Caudate nucleus (tissue), 63 donors: ENCODE measurements at places on chromosomes 6 and 20.

GRCh38 chr20:52448513-52449232 lies 257.1 kb upstream of the ZFP64 start:
- no peak for DNase-seq

DNA sequence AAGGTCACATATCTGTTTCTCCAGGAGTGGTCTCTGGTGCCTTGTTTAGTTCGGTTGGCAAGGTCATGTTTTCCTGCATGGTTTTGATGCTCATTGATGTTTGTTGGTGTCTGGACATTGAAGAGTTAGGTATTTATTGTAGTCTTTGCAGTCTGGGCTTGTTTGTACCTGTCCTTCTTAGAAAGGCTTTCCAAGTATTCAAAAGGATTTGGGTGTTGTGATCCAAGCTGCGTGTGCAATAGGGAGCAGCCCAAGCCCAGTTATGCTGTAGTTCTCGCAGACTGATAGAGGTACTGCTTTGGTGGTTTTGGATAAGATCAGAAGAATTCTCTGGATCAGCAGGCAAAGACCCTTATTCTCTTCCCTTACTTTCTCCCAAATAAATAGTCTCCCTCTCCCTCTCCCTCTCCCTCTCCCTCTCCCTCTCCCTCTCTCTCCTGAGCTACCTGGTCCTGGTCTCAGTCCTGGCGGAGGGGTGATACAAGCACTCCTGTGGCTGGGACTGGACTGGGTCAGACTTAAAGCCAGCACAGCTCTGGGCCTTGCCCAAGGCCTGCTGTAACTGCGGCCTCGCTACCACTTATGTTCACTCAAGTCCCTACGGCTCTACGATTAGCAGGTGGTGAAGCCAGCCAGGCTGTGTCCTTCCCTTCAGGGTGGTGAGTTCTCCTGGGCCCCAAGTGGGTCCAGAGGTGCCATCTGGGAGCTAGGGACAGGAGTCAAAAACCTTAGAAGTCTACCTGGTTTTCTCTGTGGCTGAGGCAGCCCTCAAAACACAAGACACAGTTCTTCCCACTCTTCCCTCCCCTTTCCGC lies 27.3 kb upstream of the GRM4 start:
- no peak for DNase-seq

DNA sequence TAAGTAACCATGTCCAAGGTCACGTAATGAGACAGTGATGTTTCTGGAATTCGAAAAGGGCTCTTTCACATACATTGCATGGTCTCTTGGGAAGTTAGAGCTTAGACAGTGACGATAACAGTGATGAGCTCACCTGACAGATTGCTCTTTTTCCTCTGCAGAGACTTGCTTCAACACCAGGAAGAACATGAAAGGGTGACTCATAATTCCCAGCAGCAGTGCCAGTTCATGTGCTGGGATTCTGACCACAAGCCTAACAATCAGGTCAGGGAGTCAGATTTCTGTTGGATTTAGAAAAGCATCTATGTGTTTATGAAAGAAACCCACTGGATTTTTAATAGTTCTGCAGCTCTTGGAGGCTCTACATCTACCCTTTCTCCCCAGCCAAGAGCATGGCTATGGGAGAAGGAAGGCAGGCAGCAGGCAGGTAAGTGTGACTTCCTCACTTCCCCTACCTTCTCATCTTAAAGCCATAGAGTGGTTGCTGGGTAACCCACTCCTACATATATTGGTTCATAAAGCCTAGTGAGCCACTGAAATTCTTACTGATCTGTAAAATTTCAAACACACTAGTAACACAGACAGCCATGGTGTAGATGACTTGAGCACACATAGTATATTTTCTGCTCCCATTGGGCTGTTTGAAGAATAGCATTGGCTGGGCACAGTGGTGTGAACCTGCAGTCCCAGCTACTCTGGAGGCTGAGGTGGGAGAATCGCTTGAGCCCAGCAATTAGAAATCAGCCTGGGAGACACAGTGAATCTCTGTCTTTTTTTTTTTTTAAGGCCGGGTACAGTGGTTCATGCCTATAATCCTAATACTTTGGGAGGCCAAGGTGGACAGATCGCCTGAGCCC lies 44.4 kb upstream of the LOC128125822 start:
- no peak for DNase-seq

DNA sequence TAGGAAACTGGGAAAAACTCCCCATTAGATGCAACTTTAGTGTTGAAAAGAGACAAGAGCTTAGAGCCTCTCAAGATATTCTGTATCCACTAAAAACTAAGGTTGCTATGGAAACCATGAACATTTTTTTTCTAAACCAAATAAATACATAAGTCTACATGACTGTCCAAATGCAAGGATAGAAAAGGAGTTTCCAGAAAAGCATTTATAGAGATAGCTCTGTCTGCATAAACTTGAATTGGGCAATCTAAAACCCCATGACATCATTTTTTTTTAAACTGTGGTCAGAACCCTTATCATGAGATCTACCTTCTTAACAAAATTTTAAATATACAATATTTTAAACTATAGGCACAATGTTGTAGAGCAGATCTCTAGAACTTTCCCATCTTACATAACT lies 36.4 kb upstream of the FAM83B start:
- no peak for DNase-seq

- DNase-seq, result no peak
These were observed 34.9 kb upstream of the TNFAIP3 start for GRCh38 chr6:137832110-137832509.
